Lung (tissue), 17 donors: ENCODE measurements at places on chromosomes 6 and 20. TPM values are rescaled to one million over a fixed set of nuclear protein-coding genes. Genes with fewer than 3 reads are reported as not detected.

GRCh38 chr6:121522771-121523386 is 87.4 kb downstream of the GJA1 start:
- no peak for DNase-seq

The APOBEC2 gene
- polyA plus RNA-seq: 0.10 TPM

The THBD gene
- polyA plus RNA-seq: 49.5 TPM

The AGER gene
- polyA plus RNA-seq: 1,487 TPM

The STAU1 gene
- polyA plus RNA-seq: 41.9 TPM
